Prostate gland (tissue), 2 donors: ENCODE measurements at places on chromosomes 3 and 15. TPM values are rescaled to one million over a fixed set of nuclear protein-coding genes. Genes with fewer than 3 reads are reported as not detected.

DNA sequence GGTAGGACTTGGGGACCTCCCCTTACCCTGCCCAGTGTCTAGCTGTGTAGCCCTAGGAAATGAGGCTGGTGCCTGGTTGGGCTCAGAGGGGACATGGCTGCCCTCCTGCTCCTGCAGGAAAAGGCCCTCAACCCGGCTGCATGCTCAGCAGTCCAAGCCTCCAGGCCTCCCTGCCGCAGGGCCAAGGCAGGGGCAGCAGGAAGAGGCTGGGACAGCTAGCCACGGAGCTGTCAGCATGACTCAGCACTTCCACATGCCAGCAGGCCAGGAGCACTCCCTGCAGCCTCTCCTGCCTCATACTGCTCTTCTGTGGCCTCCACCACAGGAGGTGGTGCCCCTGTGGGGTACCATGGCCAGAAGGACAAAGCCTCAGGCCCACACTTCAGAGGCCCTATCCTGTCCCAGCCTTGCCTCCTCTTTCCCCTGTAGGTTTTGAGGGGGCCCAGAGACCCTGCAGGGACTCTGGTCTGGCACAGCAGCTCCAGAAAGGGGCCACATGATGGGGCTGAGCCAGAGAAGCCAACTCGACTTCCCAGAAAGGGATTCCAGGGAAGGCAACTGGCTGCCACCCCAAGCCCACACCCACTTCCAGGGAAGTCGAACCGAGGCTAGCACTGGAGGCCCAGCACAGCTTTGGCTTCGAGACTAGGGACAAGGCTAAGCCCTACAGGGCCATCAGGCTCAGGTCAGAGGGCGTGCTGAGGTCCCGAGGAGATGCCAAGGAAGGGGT, 19.5 kb downstream of the TKT start:
- DNase-seq, result peak; percentile 47

GRCh38 chr15:24067733-24068501, 380.8 kb upstream of the NDN start:
- no peak for DNase-seq

The CX3CR1 gene
- total RNA-seq, result 3.4 TPM

DNA sequence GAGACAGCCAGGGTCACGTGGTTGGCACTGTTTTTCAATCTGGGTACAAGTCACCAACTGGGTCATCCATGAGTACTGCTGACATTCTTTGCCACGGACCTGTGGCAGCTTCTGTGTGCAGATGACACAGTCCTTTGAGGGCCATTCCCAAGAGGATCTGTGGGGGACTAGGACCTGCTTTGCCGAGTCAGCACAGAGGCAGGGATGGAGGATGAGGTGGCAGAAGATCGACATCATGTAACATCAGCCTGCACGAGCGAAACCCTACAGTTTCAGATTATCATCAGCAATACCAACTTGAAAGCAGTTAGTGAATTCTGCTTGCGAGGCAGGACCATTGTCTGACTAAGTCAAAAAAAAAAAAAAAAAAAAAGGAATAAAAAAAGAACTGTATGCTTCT, 227.7 kb downstream of the FOXP1 start:
- DNase-seq, result no peak

The CNTN6 gene
- total RNA-seq, result not detected

The OCA2 gene
- total RNA-seq, result 3.7 TPM

DNA sequence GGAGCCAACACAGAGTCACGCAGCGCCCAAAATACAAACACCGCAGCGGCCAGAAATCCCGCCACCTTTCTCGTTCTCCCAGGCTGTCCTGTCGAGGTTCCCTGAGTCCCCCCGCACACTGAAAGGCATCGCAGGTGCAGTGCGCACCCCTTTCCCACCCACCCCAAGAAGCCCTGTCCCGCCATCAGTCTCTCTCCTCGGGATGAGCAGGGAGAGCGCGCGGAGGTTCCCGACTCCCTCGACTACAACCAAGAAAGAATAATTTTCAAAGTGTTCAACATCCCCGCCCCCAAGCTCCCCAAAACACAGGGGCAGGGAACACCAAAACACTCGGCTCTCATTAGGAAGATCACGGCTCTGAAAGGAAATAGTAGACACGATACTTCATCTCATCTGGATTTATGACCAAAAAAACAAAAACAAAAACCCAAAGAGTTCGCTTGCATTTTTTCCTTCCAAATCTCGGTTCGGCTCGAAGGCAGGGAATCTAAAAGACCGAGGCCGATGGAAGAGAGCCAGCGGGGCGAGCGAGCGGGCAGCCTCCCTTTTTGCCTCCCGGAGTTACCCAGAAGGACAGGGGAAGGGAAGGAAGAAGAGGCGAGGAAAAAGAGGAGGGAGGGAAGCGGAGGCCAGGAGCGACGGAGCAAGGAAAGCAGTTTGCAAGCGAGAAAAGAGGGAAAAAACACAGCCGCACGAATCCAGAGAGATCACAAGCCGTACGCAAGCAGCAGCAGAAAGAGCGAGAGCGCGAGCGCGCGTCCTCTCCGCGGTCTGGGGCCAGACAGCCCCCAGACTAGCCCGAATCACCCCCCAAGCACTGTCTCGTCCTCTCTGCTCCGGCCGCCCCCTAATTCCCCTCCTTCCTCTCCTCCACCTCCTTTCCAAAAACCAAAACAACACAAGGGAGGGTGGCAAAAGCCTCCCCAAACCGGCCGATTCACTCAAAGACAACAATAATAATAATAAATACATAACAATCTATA, 808 bp downstream of the BCL6 start:
- DNase-seq, result peak; percentile 60
